ENCODE measurements at places on chromosomes 16 and 17. TPM values are rescaled to one million over a fixed set of nuclear protein-coding genes. Genes with fewer than 3 reads are reported as not detected.

Gene CDK3
- 7.7 TPM for total RNA-seq

DNA sequence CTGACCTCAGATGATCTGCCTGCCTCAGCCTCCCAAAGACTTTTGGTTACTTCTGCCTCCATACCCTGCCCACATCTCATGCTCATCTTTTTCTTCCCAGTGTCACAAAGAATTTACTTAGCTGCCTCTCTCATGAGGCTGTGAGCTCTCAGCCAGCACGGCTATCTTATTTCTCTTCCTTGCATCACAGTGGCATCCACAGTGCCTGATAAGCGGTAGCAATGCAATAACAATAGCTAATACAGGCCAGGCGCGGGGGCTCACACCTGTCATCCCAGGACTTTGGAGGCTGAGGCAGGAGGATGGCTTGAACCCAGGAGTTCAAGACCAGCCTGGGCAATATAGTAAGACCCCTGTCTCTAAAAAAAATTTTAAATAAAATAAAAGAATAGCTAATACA, 15.5 kb upstream of the MARVELD3 start:
- no peak for DNase-seq
- H3K36me3 ChIP-seq: no peaks in the 10 kb centered on the region
- no peak overlapping the region for H3K4me3 ChIP-seq
- H3K27me3 ChIP-seq: peaks cover 5% of the 10 kb centered on the region
- H3K27ac ChIP-seq: no peak overlapping the region

GRCh38 chr16:27020031-27020430, 46.7 kb upstream of the C16orf82 start:
- H3K27ac ChIP-seq: no peak overlapping the region
- DNase-seq: no peak
- H3K36me3 ChIP-seq: no peaks in the 10 kb centered on the region
- H3K27me3 ChIP-seq: no peaks in the 10 kb centered on the region
- H3K4me3 ChIP-seq: no peak overlapping the region

- H3K27ac ChIP-seq: no peak overlapping the region
- peaks cover 43% of the 10 kb centered on the region for H3K4me1 ChIP-seq
- no peak for DNase-seq
- H3K4me3 ChIP-seq: no peak overlapping the region
- no peaks in the 10 kb centered on the region for H3K36me3 ChIP-seq
- no peaks in the 10 kb centered on the region for H3K27me3 ChIP-seq
These were observed 12.5 kb upstream of the SPHK1 start for GRCh38 chr17:76371656-76372628.

- H3K4me1 ChIP-seq: no peaks in the 10 kb centered on the region
- no peak overlapping the region for H3K4me3 ChIP-seq
- no peaks in the 10 kb centered on the region for H3K27me3 ChIP-seq
- DNase-seq: no peak
- H3K27ac ChIP-seq: no peak overlapping the region
These were observed 56.6 kb downstream of the ESRP2 start for GRCh38 chr16:68179196-68179795.

DNA sequence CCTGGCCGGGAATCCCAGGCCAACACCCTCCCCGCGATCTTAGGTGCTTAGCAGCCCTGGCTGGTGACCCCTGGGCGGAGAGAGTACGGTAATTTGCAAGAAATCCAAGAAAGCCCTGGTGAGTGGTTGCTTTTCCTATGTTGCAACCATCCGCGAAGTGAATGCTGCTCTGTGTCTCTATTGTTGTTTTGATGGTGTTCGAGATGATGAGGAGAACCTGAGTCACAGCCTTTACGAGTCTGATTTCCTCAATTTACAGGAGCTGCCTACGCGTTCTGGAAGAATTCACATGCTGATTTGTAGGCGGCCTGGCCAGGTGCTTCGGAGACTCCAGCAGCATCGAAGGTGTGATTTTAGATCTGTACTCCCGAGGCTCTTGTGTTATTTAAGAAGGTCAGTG, 63.3 kb downstream of the TMEM235 start:
- no peak for DNase-seq
- H3K4me3 ChIP-seq: no peak overlapping the region
- H3K27ac ChIP-seq: no peak overlapping the region
- H3K4me1 ChIP-seq: peaks cover 12% of the 10 kb centered on the region
- H3K36me3 ChIP-seq: no peaks in the 10 kb centered on the region
- H3K27me3 ChIP-seq: no peaks in the 10 kb centered on the region
